Inflammatory macrophage treated with lipopolysaccharide for 1 hour (primary cell): ENCODE measurements at places on chromosomes 5 and 9.

DNA sequence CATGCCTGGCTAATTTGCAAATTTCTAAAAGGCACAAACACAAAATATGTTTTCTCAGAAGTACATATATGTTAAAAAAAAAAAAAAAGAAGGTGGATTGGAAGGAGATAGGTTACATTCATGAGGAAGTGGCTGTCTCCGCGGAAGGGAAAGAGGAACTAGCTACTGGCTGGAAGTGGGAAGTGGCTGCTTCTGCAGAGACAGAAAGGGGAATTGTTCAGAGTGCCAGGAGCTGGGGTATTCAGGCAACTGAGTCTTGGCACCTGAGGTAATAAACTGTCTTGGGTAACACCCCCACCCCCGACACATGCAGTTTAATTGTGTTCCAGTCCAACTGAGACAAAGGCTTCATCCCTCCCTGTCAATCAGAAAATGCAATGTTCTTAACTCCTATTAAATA is 45.6 kb downstream of the S1PR3 start:
- peak; percentile 82 for DNase-seq

- no peak for DNase-seq
These were observed 22.4 kb upstream of the FCN2 start for GRCh38 chr9:134858051-134858841.

DNA sequence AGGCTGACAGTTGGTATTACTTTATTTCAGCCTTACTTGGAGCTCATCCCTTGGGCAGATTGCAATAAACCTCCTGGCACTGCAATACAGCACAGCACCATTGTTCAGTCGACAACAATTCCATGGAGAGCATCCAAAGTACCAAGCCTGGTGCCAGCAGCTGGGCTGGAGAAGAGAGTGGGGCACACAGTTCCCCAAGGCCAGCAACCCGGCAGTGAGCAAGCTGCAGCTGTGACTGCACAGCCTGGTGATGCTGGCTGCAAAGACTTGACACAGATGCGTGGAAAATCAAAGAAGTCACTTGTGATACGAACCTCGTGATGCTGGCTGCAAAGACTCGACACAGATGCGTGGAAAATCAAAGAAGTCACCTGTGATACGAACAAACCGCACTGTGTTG is 125.4 kb downstream of the ATPSCKMT start:
- no peak for DNase-seq

DNA sequence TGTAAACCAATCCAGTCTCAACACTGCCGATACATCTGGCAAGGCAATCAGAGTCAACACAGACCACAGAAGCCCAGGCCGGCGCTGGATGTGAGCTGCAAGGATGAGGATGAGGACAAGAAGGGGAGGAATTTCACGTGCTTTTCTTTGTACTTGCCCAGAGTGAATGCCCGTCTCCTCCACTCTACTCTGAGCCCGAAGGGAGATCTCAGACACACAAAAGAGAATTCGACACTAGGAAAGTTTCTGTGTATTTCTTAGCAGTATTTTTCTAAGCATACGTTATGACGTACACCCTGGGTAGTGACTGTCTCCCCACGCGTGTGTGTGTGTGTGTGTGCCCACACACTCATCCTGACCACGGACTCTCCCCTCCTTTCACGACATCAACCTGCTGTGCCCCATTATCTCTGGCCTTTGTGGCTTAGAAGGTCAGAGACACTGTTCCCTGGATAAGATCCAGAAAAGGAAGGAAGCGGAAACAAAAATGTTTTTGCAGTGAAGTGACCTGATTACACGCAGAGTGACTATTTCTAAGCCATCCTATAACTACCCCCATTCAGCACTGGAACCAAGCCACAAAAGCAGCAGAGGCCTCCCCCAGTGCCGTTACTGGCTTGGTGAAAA is 227.3 kb upstream of the DAPK1 start:
- DNase-seq, result no peak

DNA sequence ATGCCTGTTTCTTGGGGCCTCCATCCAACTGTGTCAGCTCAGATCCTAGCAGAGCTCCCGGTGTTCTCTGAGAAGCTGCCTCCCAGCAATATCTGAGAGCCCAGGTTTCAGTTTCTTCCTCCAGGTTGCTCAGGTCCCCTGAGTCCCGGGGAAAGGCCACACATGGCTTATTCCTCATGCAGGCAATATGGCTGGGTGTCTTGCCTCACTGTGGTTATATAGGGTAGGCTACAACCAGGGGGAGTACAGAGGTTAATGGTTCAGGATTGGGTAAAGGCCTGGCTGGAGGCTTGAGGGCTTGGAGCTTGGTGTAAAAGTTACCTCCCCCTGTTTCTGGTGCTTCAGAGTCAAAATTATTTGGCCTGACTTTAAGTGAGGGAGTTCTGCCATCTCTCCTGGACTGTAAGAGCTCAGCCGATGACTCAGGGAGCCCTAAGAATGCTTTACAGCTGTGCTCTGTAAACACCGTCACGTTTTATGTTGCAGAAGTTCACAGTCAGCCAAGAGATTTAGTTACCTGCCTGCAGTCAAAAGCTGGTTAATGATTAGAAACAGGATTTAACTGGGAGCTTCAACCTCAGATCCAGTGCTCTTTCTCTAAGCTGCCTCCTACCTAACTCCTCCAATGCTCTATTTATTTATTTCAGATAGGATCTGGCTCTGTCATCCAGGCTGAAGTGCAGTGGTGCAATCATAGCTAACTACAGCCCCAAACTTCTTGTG is 24.3 kb upstream of the UBAP2 start:
- no peak for DNase-seq

DNA sequence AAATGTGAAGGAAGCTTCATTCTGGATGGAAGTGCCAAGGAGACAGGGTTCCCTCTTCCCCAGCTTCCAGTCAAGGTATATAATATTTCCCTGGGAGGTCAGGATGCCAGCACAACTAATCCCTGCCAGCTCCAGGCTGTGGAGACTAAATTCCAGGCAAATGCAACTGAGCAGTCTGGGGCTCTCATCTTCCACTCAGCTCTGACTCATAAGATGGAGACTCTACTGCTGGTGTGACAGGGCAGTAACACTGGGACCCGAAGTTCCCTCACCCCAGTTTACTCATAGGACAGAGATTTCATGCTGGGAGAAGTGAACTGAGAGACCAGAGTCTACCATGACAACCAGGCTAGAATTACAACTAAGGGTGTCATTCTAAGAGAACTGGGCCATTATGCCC is 235.4 kb downstream of the FSTL4 start:
- no peak for DNase-seq

DNA sequence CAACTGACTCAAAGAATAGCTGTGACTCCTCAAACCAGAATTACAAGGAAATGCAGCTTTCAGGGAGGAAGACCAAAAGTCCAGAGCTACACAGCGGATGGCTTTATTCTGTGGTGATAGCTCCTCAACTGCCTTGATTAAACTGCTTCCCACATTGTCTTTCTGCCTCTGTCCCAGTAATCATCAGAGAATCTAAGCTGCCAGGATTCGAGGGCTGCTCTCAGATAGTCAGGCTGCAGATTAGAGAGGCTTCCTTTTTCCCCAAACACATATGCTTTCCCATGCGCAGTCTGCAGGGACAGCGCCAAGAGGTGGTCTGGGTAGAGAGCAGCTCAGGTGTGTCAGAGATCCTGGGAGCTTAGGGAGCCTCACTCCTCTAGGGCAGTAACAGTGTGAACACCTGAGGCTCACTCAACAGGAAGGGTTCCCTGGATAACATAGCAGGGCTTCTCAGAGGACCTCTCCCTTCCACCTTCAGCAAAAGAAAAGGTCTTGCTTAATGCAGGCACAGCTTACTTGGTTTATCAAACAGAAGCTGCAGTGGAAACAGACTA is 439.9 kb upstream of the TLE4 start:
- no peak for DNase-seq

DNA sequence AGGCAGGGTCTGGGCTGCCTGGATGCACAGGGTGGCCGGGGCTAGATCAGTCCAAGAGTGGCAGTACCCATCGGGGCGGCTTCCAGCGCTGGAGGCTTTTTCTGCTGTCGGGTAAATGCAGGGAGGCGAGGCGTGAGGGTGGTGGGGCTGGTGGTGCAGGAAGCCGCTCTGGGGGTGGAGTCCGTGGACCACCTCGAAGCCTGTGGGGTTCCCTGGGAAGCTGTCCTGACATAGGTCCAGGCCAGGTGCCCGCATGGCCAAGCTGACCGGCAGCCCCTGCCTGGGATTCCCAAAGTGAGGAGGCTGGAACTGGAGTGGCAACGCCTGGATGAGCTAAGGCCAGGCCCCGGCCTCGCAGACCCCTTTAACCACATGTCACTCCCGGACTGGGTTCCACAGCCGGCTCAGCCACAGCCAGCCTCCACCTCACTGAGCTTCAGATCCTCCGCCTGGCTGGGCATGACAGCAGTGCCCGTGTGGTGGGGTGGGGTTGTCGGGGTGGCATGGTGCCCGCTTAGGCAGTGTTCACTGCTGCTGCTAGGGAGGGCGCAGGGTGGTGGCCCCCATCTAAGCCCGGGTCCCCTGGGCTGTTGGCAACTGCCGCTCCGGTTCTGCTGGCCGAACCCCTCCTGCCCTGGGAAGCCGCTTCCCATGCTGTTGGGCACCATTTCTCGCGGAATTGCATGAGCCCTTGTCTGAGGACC is 1.4 kb upstream of the QRFP start:
- DNase-seq, result no peak

DNA sequence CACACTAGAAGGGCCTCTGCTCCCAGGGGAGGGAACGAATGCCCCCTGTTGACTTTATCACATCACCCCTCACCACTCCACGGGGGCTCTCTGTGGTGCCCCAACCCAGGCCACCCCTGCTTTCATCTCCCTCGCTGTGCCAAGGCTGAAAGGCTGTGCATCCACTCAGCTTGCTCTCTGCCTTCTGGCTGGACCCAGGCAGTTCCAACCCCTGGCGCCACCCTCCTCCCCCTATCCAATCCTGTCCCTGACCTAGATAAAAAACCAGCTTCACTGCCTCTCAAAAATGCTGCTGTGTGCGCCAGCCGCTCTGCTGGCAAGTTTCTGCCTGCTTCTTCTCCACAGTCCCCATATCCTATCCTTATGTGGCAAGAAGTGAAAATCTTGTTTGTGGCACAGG is 22.4 kb upstream of the CORO2A start:
- no peak for DNase-seq
